Stimulated activated CD8-positive, alpha-beta memory T cell treated with anti-CD3 and anti-CD28 coated beads, Interleukin-4, amount 100 ng/mL, for 1 hour (primary cell): ENCODE measurements at places on chromosomes 6 and 20.

- no peak for DNase-seq
Measured at GRCh38 chr20:7702141-7702540, 238.1 kb downstream of the HAO1 start.

GRCh38 chr6:115194981-115195638 is 852.3 kb upstream of the HS3ST5 start:
- DNase-seq, result no peak

DNA sequence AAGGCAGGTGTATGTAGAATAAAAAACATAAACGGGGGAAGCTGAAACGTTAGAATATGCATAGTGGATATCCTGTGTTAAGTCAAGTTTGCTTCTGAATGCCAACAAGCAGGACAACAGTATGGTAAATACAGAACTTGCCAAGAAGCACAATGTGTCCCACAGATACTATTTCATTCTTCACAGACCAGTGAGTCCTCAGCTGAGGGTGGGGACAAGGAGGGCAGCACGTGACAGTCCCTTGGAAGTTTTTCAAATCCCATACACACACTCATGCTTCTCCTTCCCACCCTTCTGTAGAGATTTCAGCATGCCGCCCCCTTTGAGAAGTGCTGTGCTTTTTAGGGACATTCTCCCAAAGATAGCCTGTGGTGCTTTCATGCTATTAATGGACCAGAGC is 268.5 kb upstream of the ECI2 start:
- DNase-seq, result no peak

DNA sequence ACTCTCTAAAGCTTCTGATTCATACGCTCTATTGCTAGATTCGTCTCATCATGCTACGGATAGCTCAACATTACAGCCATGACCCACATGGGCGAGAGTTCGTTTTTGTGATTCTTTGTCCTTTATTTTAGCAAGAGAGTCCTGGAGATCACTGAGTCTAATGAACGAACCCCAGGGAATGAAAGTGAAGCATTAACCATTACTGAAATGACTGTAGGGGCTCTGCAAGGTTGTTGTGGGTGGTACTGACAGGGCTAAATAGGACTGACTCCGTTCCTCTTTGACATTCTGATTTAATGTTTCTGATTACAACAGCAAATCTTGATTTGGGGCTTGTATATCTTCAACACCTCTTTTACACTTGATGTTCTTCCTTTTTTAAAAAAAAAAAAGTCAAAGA is 13.7 kb upstream of the RTF2 start:
- DNase-seq, result no peak

- no peak for DNase-seq
Measured at GRCh38 chr6:169092375-169092774, 161.3 kb downstream of the THBS2 start.

DNA sequence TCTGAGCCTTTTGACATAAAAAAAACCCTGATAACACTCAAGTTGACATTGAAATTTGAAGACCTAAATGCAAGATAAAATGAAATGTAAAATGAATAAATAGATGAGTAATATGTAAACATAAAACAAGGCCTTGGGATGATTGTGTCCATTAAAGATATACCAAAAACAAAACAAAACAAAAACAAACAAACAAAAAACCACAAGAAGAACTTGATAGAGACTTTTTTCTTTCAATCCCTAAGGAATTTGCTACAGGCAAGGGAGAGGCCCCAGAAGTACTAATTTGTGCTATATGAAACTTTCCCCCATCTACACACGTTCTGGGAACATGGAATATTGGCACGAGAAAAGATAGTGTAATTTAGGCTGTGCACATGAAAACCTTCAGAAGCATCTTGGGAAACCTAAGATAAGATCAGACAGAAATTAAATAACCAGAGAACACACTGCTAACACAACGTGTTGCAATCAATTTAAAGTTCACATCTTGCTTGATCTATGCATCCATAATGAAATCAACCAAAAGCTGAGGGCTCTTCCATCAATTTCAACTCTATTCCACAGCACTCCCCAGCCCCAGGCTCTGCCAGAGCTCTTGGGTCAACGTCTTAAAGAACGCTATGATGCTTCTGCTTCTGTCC is 201.1 kb upstream of the RREB1 start:
- no peak for DNase-seq

DNA sequence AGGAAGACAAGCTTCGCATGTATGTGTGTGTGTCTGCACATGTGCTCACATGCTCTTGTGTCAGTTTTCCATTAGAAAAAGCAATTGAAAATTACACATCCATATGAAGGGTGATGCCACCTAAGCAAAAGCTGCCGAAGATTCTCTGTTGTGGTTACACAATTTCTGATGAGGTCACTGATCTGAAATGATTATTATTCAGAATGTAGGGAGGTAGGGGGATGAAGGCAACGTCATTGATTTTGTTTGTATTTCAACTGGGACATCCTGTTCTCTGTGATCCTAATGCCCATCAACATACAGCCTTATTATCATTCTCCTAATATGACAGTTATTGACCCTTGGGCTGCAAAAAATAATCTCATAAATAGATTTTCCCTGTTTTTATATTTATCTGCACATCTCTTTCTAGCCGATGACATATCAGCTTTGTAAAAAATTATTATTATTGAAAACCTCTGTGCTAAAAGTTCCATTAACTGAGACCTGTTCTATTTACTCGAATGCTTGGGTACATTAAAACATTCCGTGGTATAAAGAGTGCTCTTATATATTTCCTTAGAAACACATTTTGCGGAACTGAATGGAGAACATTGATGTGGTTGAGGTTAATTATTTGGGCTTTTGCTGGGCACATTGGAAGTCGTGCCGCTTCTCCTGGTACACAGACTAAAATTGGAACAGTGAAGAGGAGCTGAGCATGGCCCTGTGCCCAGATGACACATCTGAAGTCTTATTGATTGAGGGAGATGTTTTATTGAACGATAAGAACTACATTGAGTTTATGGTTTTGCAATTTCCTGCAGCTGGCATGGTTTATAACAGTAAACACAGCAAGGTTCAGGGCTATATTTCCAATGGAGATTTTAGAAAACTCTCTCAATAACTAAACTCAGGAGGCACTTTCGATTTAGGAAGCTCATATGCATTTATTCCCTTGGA is 51.3 kb downstream of the ZNF831 start:
- no peak for DNase-seq

GRCh38 chr6:1873781-1874180 is 264.1 kb downstream of the FOXC1 start:
- DNase-seq, result no peak
